ENCODE measurements at places on chromosomes 16 and 17. TPM values are rescaled to one million over a fixed set of nuclear protein-coding genes. Genes with fewer than 3 reads are reported as not detected.

DNA sequence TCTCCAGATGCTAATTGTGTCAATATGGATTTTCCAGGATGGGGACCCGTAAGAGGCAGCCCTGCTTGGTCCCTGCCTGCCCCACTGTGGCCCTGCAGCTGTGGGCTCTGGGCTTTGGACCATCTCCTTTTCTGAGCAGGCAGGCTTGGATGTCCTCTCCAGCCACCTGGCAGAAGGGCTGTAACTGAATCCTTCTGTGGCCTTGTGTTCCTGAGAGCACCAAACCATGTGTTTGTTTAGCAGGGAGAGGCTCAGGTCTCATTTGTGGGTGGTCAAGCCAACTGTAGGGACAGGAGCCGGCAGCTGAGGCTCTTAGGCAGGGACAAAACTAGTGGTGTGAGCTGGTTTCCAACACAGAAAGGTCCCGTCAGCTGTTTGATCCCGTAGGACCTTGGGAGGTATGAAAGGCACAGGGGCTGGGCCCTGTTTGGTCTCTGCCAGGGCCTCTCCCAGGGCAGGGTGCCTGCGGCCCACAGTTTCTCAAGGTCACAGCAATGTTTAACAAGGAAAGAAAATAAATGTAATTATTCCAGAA lies 18.5 kb downstream of the SEC14L5 start:
- H3K36me3 ChIP-seq = no peaks in the 10 kb centered on the region
- no peak for DNase-seq
- no peak overlapping the region for H3K4me3 ChIP-seq
- H3K27me3 ChIP-seq = peaks cover 18% of the 10 kb centered on the region
- no peak overlapping the region for H3K27ac ChIP-seq

GRCh38 chr16:3375680-3376079 lies 20.0 kb downstream of the OR2C1 start:
- peaks cover 6% of the 10 kb centered on the region for H3K27me3 ChIP-seq
- no peaks in the 10 kb centered on the region for H3K4me1 ChIP-seq
- DNase-seq = no peak
- H3K27ac ChIP-seq = no peak overlapping the region
- H3K36me3 ChIP-seq = peaks cover 53% of the 10 kb centered on the region

- no peak overlapping the region for H3K27ac ChIP-seq
- DNase-seq = no peak
- peaks cover 27% of the 10 kb centered on the region for H3K27me3 ChIP-seq
- peaks cover 6% of the 10 kb centered on the region for H3K4me1 ChIP-seq
- peaks cover 5% of the 10 kb centered on the region for H3K36me3 ChIP-seq
Measured at GRCh38 chr16:88132836-88133506, 181.7 kb downstream of the BANP start.

DNA sequence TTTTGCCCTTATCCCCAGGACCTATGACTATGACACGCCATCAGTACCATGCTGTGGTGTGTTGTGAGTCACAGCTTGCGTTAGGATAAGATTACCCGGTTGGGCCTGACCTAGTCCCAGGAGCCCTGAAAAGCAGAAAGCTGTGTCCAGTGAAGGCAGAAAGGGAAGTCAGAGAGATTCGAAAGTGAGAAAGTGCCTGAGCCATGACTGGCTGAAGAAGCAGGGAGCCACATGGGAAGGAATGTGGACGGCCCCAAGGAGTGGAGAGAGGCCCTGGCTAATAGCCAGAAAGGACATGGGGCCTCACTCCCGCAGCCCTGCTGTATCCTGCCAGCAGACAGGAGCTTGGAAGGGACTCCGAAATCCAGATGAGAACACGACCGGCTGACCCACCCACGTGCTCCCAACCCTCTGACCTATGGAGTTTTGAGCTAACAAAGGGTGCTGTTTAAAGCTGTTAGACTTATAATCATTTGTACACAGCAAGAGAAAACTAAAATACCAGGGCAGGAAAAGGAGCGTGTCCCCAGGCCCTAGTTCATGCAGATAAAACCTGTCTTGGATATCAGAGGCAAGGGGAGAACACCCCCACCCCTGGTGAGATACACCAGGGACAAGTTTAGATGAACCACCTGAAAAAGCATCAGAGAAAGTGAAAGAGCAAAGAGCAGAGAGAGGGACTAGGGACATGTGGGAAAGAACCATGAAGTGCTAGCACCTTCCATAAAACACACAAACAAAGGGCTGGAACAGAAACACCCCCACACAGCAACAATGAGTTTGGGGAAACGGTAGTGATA lies 115.3 kb downstream of the SLC39A11 start:
- H3K36me3 ChIP-seq = no peaks in the 10 kb centered on the region
- peaks cover 48% of the 10 kb centered on the region for H3K4me1 ChIP-seq
- peaks cover 2% of the 10 kb centered on the region for H3K27me3 ChIP-seq
- peak; percentile 94 for DNase-seq
- H3K27ac ChIP-seq = peak overlapping the region; percentile 97
- H3K4me3 ChIP-seq = peak overlapping the region; percentile 80

DNA sequence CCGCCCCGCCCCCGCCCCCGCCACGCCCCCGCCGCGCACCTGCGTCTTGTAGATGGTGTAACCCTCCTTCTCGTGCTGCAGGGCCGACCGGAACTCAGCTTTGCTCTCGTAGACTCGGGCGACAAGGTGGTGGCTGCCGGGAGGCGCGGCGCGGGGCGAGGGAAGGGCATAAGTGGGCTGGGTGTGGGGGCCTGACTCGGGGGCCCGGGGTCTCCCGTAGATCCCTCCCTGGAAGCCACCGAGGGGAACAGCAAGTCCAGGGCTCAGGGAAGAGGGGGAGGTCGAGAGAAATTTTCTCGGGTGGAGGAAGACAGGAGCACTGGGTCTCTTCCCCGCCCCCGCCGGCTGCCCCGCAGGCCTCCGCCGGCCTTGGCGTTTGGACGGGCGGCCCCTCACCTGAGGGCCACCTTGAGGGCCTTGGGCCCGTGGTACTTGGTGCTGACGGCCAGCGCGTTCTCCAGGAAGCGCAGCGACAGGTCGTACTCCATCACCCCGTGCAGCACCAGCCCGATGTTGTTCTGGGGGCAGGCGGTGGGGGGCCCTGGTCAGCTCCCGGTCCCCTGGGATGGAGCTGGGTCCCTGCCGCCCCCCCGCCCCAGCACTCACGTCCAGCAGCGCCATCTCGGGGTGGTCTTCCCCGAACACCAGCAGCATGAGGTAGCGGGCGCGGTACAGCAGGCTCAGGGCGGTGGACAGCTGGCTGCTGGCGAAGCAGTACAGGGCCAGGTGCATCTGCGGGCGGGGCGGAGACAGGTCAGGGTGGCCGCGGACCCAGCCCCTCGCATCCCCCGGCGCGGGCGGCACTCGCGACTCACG lies 19.4 kb downstream of the CLUH start:
- H3K27ac ChIP-seq = no peak overlapping the region
- peaks cover 29% of the 10 kb centered on the region for H3K27me3 ChIP-seq
- no peak overlapping the region for H3K4me3 ChIP-seq
- peaks cover 7% of the 10 kb centered on the region for H3K4me1 ChIP-seq
- no peaks in the 10 kb centered on the region for H3K36me3 ChIP-seq

- no peak overlapping the region for H3K27ac ChIP-seq
- H3K27me3 ChIP-seq = peaks cover 6% of the 10 kb centered on the region
- peaks cover 11% of the 10 kb centered on the region for H3K4me1 ChIP-seq
- no peak for DNase-seq
- H3K4me3 ChIP-seq = no peak overlapping the region
Measured at GRCh38 chr16:19210968-19211367, 42.9 kb downstream of the SYT17 start.

- H3K4me3 ChIP-seq = peak overlapping the region; percentile 57
- peaks cover 27% of the 10 kb centered on the region for H3K4me1 ChIP-seq
- no peak overlapping the region for H3K27ac ChIP-seq
- H3K36me3 ChIP-seq = no peaks in the 10 kb centered on the region
Measured at GRCh38 chr16:8673611-8674412, 605 bp upstream of the ABAT start.

GRCh38 chr16:19645557-19645981 lies 72.5 kb downstream of the KNOP1 start:
- no peak for DNase-seq
- H3K4me3 ChIP-seq = no peak overlapping the region
- H3K27ac ChIP-seq = no peak overlapping the region

GRCh38 chr16:75402159-75402820 lies 31.0 kb downstream of the CFDP1 start:
- H3K27me3 ChIP-seq = no peaks in the 10 kb centered on the region
- H3K4me3 ChIP-seq = 0 out of 2 replicates have a peak overlapping the region, but pooled peaks have one; percentile 15
- peak; percentile 76 for DNase-seq
- H3K36me3 ChIP-seq = peaks cover 9% of the 10 kb centered on the region

- H3K36me3 ChIP-seq = peaks cover 18% of the 10 kb centered on the region
- no peak overlapping the region for H3K27ac ChIP-seq
- H3K4me1 ChIP-seq = peaks cover 6% of the 10 kb centered on the region
- H3K27me3 ChIP-seq = peaks cover 11% of the 10 kb centered on the region
Measured at GRCh38 chr17:56793957-56794356, 39.8 kb downstream of the C17orf67 start.

DNA sequence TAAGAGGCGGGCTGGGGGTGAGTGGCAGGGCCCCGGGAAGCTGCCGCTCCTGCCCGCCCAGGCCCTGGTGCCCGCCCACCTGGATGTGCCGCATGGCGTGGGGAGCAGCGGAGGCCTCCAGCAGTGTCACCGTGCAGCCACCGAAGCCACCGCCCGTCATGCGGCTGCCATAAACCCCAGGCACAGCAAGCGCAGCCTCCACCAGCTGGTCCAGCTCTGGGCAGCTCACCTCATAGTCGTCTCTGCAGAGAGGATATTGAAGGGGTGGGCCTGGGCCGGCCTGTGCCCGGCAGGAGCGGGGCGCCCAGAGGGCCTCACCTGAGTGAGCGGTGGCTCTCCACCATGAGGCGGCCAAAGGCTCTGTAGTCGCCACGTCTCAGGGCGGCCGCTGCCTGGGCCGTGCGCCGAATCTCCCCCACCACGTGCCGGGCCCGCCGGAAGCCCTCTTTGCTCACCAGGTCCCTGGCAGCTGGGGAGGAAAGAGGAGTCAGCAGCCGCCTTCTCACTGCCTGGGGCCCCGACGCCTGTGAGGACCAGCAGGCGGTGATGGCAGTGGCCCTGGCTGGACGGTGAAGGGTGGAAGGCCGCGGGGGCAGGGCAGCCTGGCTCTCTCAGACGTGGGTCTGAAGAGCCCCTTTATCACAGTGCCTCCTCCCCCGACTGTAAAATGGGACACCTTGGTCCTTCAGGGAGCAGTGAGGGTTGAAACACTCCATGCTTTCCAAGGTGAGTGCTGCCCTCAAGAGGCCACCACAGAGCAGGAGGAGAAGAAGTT lies 6.7 kb downstream of the GALK1 start:
- no peak for DNase-seq
- peaks cover 6% of the 10 kb centered on the region for H3K4me1 ChIP-seq
- H3K4me3 ChIP-seq = no peak overlapping the region

DNA sequence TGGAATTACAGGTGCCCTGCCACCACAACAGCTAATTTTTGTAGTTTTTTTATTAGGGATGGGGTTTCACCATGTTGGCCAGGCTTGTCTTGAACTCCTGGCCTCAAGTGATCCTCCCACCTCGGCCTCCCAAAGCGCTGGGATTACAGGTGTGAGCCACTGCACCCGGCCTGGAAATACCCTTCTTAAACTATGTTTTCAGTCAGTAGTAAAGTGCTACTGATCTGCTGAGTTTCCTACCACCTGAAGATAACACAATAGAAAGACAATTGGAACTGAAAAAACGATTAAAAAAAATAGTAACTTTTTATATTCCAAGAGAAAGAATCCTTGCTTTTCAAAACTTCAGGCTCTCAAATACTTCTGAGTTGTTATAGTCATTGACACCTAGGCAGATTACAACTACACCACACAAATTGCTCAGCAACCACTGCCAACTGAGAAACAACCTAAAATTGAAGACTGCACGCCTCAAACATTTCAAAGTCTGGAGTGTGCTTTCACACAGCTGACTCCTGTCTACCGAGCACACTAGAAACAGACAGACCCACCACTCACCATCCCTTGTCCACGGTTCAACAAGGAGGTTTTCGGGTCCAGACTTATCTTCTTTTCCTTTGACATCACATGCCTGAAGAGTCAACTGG lies 40.9 kb downstream of the ZZEF1 start:
- no peak overlapping the region for H3K4me3 ChIP-seq
- H3K4me1 ChIP-seq = peaks cover 6% of the 10 kb centered on the region
- H3K36me3 ChIP-seq = peaks cover 25% of the 10 kb centered on the region
- no peaks in the 10 kb centered on the region for H3K27me3 ChIP-seq

- peak overlapping the region; percentile 89 for H3K27ac ChIP-seq
- peak overlapping the region; percentile 66 for H3K4me3 ChIP-seq
- no peak for DNase-seq
- H3K4me1 ChIP-seq = peaks cover 85% of the 10 kb centered on the region
- H3K27me3 ChIP-seq = peaks cover 2% of the 10 kb centered on the region
Measured at GRCh38 chr17:77146246-77146632, 5.5 kb downstream of the SEC14L1 start.

GRCh38 chr17:40303009-40303657 lies 5.8 kb upstream of the RARA start:
- H3K36me3 ChIP-seq = no peaks in the 10 kb centered on the region
- H3K4me3 ChIP-seq = peak overlapping the region; percentile 50
- peaks cover 47% of the 10 kb centered on the region for H3K4me1 ChIP-seq
- peak overlapping the region; percentile 73 for H3K27ac ChIP-seq
- peaks cover 2% of the 10 kb centered on the region for H3K27me3 ChIP-seq

- no peak for DNase-seq
- no peak overlapping the region for H3K4me3 ChIP-seq
- no peaks in the 10 kb centered on the region for H3K4me1 ChIP-seq
- H3K27me3 ChIP-seq = no peaks in the 10 kb centered on the region
- H3K27ac ChIP-seq = no peak overlapping the region
Measured at GRCh38 chr16:65469116-65469515, 347.3 kb upstream of the CDH11 start.

GRCh38 chr16:74954763-74955162 lies 30.2 kb downstream of the WDR59 start:
- peaks cover 1% of the 10 kb centered on the region for H3K27me3 ChIP-seq
- H3K4me1 ChIP-seq = no peaks in the 10 kb centered on the region
- no peak overlapping the region for H3K4me3 ChIP-seq

DNA sequence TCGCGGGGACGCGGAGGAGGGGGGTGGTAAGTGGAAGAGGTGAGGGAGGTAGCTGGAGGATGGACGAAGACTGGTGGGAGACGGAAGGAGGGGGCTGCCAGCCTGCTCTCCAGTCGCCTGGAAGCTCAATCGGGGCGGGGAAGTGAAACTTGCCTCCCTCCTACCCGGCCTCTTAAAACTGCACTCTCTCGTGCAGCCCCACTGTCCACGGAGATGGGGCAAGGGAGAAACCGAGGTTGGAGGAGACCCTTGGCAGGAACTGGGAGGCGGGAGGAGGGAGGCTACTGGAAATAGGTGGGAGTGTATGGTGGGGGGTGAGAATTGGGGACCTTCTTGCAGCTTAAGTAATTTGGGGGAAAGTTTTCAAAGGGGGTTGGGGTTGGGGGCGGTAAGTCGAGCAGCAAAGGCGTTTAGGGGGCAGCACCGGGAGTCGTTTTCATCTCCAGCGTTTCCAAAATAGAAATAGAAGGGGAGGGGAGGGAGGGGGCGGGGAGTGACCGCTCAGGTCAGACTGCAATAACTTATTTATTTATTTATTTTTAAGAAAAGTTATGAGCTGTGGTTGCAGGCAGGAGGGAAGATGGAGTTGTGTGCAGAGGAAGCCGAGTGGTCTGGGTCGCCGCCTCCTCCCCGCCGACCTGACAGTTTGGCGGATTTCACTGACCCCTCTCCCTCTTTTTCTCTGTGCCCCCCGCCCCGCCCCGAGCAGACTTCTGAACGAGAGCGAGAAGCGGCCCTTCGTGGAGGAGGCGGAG lies 1.4 kb downstream of the SOX9 start:
- H3K4me3 ChIP-seq = peak overlapping the region; percentile 93
- peaks cover 12% of the 10 kb centered on the region for H3K36me3 ChIP-seq
- H3K27ac ChIP-seq = peak overlapping the region; percentile 37
- H3K27me3 ChIP-seq = peaks cover 24% of the 10 kb centered on the region
- H3K4me1 ChIP-seq = peaks cover 64% of the 10 kb centered on the region

Gene JMJD8
- total RNA-seq = 6.6 TPM

Gene ASPHD1
- 7.9 TPM for total RNA-seq

Gene TBC1D3C
- total RNA-seq = 1.0 TPM

Gene KRT25
- total RNA-seq = not detected

Gene NPIPA5
- total RNA-seq = 0.85 TPM

Gene ACSM5
- not detected for total RNA-seq

Gene ZNF286A
- 20.6 TPM for total RNA-seq

Gene CACNG1
- total RNA-seq = not detected
